SK-N-DZ (cell line): ENCODE measurements at places on chromosomes 7 and 10.
A peak's percentile ranks its signal among the peaks of the same experiment; 100 is the strongest.

DNA sequence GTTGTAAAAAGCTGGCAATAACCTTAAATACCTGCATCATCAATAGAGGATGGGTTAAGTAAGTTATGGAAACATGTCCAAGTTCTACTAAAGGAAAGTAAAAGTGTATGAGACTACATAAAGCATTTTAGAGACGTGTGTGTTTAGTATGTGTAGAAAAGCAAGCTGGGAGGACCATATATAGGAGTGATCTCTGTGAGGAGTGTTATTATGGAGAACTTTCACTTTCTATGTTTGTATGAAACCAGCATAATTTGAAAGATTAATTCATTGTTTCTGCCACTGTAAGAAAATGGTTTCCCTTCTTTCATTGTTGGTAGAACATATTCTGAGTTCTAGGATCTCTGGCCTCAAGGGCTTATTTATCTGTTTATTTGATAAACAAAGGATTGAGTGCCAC lies 19.2 kb upstream of the PDLIM1 start:
- DNase-seq: no peak

- no peak for DNase-seq
These were observed 8.3 kb upstream of the ABCB5 start for GRCh38 chr7:20607216-20607615.

- no peak for DNase-seq
These were observed 1.7 kb downstream of the LRRC4 start for GRCh38 chr7:128029405-128029995.

DNA sequence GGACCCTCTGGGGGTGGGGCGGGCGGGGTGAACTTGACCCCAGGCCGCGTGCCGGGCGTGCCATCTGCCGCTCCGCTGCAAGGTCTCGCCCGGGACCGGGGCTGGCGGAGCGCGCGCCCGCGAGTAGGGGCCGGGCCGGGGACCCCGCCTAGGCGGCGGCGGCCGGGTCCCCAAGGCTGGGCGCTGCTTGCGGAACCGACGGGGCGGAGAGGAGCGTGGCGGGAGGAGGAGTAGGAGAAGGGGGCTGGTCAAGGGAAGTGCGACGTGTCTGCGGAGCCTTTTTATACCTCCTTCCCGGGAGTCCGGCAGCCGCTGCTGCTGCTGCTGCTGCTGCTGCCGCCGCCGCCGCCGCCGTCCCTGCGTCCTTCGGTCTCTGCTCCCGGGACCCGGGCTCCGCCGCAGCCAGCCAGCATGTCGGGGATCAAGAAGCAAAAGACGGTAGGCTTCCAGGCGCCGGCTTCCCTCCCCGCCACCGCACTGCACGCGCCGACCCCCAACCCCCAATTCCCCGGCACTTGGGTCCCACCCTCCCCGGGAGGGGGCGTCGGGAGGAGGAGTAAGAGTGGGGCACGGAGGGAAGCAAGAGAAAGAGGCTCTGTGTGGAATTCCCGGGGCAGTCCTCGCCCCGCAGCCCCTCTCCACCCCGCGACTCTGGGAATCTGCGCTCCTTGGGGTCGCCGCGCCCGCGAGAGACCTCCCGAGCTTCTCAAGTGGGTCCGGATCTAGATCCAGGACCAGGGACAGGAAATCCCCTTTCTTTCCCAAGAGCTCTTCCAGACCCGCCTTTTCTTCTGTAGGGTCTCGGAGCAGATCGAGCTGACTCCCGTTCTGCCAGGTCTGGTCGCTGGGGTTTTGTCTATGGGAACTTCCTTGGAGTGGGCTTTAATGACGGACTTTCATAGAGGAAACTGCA lies at the start of gene PAPSS2:
Gene PAPSS2 (plus strand): TSS at position 308 of the 913 bp plus-strand sequence. CDS start 104 bp downstream, at position 412.
- peak; percentile 35 for DNase-seq

GRCh38 chr10:49117376-49118070 lies 2.2 kb upstream of the VSTM4 start:
- no peak for DNase-seq

DNA sequence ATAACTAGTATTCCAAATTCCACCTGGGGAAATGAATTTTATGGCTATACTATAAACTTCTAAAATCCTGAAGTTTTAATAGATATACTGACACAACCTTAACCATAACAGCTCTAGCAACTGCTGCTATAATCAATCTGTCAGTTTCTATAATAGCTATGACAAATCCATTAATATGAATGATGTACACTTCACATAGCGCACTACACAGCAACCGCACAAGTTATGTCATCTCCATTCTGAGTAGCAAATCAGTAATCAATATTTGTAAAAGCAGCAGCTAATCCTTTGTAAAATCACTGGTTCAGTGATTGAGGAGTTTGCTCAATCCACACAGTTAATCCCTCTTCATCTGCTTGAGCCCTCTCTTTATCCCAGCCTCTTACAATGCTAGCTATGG lies 105.3 kb downstream of the SKAP2 start:
- DNase-seq: no peak
